ENCODE measurements at places on chromosomes 7 and 10.

GRCh38 chr10:48390933-48391845 is 84.7 kb downstream of the MAPK8 start:
- no peak for DNase-seq

DNA sequence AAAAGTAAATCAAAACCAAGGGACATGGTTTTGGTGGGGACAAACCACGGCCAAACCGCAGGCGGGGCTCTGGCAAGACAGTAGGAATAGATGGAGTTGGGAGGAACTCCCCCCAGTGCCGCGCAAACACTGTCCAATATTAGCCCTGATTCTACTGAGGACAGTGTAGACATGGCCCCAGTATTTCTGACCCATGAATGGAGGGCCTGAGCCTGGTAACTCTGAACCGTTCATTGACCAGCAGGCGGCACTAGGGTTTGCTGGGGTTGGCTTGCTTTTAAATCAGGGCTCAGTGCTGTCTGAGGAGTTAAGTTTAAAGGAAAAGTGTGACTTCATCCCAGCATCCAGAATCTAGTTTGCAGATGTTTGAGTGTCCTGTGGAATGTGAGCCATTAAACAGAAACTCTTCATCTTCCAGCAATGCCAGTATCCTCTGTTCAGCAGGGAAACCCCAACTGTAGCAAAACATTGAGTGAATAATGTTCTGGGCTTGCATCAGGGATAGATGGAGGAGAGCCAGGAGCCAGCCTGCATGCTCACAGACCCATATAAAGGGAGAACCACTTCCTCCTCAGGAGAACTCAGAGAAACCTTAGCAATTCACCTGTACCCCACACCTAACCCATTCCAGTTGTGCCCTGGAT is 147.4 kb upstream of the PRSS58 start:
- DNase-seq, result no peak

DNA sequence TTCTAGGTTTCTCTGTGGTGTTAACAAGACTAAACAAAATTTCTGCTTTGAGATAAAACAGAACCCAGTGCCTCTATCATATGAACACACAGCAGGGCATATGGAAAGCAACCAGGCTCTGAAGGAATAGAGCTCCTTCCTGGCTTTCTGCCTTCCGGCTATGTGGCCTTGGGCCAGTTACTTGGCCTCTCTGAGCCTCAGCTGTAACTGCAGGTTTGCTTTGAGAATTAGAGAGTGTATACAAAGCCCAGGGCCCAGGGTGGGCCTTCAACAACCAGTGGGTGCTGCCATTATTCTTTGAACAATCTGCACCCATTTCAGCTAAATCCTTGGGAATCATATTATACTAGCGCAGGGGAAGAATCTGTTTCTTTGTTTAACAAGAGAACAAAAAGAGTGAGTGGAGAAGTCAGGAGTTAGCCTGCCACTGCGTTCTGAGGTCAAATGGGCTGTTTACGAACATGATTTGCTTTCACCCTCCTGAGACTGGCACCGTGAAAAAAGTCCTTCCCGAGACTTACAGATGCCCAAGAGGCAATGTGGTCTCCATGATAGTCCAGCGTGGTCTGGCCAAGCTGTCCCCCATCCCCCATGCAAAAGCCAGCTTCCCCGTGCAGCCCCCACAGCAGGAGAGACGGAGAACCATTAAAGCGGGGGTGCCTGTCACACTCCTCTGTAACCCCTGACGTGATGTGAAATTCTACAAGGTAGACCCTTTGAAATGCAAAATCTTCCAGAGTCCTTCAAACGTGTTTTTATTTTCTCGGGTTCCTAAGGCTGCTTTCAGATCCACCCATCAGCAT is 4.9 kb downstream of the FAM53B start:
- no peak for DNase-seq

DNA sequence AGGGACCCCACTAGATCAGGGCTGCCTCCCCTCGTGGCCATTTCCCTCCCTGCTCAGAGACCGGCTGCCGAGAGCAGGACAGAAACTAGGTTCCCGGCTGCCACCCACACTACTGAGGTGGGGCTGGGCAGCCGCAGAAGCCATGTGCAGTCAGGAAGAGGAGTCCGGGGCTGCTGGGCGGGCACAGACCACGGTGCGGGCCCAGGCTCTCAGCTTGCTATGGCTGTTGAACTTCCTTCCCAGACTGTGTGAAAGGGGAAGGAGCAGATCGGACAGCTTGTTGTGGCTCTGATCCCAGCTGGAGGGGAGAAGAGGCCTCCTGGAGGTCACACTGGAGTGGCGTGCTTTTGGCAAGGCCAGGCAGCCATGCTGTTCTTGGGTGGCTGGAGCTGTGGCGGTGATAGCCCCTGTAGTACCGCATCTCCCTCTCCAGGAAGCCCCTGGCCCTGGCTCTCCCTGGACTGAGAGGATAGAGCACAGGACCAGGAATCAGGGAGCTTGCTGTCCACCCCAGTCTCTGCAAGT is 56.8 kb downstream of the HK1 start:
- DNase-seq, result no peak

- DNase-seq, result no peak
Observed at GRCh38 chr10:127715782-127716378, 21.1 kb upstream of the FOXI2 start.

DNA sequence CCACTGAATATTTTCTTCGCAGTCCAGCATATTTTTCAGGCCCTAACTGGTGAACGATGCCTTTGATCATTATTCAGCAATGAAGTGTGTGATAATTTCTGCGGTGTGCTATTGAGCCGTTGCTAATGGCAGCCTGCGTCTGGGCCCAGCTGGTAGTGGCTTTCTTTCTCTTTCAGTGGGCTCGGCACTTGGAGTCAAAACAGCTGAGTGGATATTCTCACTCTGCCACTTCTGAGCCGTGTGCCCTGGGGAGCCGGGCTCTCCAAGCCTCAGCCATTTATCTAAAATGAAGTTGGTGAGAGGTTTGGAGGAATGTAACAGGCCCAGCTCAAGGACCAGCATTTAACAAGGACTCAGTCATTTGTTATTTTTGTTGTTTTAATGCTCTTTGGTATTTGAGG is 87.5 kb upstream of the IFRD1 start:
- DNase-seq, result no peak

- no peak for DNase-seq
Observed at GRCh38 chr10:75858339-75858738, 426.9 kb downstream of the LRMDA start.

- no peak for DNase-seq
Observed at GRCh38 chr7:108299251-108299973, 156.8 kb downstream of the NRCAM start.

DNA sequence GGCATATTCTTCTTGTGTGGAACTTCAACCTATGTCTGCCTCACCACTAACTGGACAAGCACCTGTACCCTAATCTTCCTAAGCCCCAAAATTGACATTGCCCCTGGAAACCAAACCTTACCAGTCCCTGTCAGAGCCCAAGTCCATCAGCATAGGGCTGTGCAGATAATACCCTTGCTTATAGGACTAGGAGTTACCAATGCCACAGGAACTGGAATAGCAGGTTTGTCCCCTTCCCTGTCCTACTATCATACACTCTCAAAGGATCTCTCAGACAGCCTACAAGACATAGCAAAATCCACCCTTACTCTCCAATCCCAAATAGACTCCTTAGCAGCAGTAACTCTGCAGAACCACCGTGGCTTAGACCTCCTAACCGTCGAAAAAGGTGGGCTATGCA is 19.8 kb downstream of the ZNF107 start:
- DNase-seq, result no peak

DNA sequence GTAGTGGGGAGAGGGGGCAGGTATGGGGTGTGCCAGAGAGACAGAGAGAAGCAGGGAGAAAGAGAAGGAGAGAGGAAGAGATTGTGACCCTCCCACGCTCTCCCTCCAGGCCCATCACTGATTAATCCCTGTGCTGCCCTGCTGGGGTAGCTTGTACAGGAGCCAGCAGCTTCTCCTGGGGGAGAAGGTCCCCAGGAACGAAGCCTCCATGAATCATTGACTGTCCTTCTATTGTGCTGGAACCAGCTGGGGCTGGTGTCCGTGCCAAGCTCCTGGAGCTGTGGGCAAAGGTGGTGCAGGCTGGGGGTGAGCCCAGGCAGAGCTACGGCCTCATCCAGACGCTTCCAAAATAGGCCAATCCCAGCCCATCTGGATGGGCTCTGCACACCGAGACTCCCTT is 20.9 kb downstream of the AQP1 start:
- no peak for DNase-seq

DNA sequence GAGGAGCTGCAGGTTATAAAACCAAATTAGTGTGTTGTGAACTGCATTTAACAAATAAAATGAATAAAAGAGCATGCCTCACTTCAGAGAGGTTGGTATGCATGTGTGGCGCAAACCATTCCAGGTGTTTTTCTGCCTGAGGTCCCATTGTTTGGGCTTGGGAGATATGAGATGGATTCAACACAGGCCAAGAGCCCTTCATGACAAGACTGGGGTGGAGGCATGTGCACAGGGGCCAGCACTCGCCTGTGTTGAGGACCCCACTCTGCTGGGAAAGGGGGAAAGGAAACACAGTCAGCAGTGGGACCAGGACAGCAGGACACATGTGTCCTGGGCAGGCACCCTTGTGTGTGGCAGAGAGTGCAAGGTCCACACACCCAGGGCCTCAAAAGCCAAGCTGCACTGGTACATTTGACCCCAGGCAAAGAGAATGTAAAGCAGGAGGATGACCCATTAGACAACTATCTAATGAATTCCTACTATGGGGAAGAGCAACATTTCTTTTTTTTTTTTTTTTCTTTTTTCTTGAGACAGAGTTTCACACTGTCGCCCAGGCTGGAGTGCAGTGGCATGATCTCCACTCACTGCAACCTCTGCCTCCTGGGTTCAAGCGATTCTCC is 9.2 kb upstream of the SLC18A3 start:
- DNase-seq, result no peak

GRCh38 chr7:154484943-154485342 is 432.7 kb downstream of the DPP6 start:
- no peak for DNase-seq

GRCh38 chr7:14398526-14398925 is 409.1 kb upstream of the ETV1 start:
- no peak for DNase-seq

GRCh38 chr10:72081772-72082590 is 6.4 kb downstream of the SPOCK2 start:
- no peak for DNase-seq

- DNase-seq, result no peak
Observed at GRCh38 chr7:10632712-10633111, 341.0 kb upstream of the PHF14 start.

- DNase-seq, result no peak
Observed at GRCh38 chr7:101507791-101508252, 121.3 kb downstream of the MYL10 start.

- DNase-seq, result no peak
Observed at GRCh38 chr7:143172354-143172753, 10.9 kb upstream of the TAS2R39 start.

- no peak for DNase-seq
Observed at GRCh38 chr7:145462463-145462862, 626.6 kb upstream of the TPK1 start.

DNA sequence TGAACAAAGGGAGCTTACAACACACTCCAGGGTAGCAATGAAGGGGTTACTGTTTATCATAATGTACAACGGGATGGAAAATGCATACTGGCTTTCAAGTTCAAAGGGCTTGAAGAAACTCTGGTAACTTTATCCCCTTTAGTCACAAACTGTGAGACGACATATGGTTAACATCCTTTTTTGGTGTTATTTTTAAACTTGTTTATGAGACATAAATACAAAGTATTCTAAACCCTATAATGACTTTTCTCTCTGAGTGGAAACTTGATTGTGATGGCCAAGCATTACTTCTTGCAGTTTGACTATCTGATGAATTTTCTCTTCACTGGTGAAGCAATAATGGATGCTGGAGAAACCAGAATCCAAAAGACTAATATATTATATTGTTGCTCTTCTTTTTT is 62.0 kb upstream of the SEMA3A start:
- DNase-seq, result no peak

DNA sequence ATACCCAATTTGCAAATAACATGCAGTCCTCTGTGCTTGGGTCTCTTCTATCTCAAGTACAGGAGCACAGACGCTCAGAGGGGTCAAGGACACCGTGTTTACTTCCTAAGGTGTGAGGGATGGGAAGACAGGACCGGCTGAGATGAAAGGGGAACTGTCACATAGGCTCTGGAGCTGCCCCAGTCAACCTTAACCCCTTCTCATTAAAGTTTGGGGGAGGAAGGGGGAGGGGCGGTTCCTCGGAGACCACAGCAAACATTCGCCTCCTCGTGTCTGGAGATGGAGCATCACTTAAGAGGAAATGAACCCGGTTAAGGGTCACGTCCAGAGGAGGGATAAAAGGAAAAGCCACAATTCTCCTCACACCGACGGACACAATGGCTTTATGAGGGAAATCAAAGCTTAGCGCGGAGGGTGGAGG is 1.1 kb downstream of the SH3PXD2A start:
- no peak for DNase-seq

DNA sequence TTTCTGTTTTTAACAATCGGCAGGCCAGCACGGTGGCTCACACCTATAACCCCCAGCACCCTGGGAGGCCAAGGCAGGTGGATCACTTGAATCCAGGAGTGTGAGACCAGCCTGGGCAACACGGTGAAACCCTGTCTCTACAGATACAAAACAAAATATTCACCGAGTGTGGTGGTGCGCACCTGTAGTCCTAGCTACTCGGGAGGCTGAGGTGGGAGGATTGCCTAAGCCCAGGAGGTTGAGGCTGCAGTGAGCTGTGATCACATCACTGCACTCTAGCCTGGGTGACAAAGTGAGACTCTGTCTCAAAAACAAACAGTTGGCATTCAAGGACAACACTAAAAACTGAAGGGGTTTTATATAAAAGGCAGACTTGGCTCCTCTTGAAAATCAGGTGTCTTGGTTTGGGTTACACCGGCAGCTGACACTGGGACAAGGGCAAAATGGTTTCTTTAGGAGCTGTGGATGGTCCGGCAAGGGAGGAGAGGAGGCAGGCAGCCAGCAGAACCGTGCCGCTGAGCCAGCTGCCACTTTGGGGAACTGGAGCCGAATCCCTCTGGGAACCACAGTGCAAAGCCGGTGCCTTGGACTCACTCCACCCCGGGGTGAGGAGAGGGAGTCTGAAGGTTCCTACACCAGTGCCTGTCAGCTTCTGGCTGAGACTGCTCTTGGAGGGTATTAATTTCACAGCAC is 52.6 kb downstream of the CHST3 start:
- DNase-seq, result no peak

Data from activated CD8-positive, alpha-beta memory T cell treated with anti-CD3 and anti-CD28 coated beads for 1 hour (primary cell).